Activated CD8-positive, alpha-beta T cell treated with anti-CD3 and anti-CD28 coated beads, Interleukin-2, amount 10 ng/mL, durations not matched to agents 7 days and 5 days (primary cell): ENCODE measurements at places on chromosomes 4 and X.

DNA sequence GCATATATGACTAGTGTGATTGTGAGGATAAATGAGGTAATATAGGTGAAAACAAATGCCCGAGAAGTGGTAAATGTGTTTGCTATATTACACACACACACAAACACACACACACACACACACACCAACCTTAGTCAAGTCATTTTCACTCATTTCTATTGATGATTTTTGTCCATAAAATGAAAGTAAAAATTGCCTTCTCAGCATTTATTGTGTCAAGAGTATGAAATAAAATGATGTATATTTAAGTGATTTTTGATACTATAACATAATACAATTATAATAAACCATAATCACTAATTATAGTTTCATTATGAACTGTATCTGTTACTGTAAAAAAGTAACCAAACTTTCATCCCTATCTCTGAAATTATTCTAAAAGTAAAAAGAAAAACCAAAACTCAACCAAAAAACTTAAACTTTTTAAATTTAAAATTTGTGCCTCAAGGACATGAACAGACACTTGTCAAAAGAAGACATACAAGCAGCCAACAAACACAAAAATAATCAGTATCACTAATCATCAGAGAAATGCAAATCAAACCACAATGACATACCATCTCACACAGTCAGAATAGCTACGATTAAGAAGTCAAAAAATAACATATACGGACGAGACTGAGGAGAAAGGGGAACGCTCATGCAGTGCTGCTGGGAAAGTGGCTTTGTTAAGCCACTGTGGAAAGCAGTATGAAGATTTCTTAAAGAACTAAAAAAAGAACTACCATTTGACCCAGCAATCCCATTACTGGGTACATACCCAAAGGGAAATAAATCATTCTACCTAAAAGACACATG lies 601.0 kb downstream of the TMA16 start:
- no peak for DNase-seq

DNA sequence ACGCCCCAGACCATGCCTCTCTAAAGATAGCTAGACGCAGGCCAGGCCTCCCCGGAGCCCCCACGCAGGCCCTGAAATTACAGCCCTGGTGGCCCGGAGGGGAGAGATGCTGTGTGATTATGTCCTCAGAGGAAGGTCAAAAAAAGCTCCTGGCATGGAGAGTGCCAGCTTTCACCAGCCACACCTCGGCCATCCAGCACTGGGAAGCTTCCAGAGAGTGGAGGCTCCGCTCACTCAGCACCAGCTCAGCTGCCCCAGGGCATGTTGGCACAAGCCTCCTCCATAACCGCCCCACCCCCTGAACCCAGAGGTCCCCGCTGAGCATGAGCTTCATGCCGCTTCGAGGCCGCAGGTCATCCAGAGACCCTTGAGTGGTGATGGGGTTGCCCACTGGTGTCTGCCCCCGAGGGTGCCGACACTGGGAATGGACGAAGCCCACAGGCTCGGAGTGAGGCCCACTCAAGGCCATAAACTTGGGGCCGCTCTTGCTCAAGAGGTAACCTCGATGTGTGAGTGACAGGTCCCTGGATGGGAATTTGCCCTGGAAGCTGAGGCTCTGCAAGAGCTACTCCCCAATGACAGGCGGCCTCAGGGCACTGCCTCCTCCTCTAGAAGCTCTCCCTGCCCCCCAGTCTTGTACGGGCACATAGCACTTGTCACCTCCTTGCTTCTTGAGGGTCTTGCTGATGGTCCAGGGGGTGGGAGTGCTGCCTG lies 4.4 kb upstream of the BGN start:
- DNase-seq = no peak

- DNase-seq = no peak
Observed at GRCh38 chrX:44913656-44914531, 40.9 kb downstream of the KDM6A start.

DNA sequence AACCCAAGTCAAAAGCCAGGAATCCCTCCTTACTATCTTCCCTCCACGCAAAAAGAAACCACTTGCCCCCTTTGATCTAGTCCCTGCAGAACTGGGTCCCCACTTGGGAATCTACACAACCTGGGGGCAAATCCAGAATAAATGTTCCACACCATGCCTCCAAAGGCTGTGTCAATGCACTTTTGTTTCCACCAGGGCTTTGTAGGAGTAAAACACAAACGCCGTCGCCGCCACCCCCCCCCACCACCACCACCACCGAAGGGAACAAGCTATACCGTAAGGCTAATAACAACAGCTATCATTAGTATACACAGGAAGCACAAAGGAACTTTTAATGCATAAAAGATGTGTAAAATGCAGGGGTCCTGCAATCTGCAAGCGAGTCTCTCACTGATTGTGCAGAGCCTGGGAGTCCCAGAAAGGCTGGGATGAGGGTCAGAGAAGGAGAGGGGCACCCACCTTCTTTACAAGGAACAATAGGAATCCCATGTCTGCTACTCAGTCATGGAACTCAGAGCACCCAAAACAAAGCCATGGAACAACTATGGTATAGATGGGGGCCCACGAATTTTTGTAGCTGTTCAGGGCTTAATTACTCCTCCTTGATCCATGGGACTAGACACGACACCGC lies 13.2 kb downstream of the BCOR start:
- no peak for DNase-seq

GRCh38 chrX:133373386-133374079 lies 41.8 kb downstream of the GPC4 start:
- no peak for DNase-seq

- no peak for DNase-seq
Observed at GRCh38 chrX:153631907-153632594, 15.0 kb upstream of the DUSP9 start.

GRCh38 chr4:55949482-55949802 lies 697 bp downstream of the CEP135 start:
- DNase-seq = no peak

DNA sequence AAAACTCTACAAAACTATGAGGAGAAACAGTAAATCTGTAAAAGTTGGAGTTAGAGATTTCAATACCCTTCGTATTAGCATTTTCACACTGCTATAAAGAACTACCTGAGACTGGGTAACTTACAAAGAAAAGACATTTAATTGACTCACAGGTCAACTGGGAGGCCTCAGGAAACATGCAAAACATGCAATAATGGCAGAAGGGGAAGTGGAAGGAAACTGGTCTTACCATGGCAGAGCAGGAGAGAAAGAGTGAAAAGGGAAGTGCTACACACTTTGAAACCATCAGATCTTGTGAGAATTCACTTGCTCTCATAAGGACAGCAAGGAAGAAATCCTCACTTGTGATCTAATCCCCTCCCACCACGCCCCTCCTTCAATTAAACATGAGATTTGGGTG lies 949.9 kb downstream of the TECRL start:
- DNase-seq = no peak

- DNase-seq = no peak
Observed at GRCh38 chr4:153385784-153386183, 41.3 kb downstream of the MND1 start.

- DNase-seq = no peak
Observed at GRCh38 chr4:53141308-53141707, 224.6 kb downstream of the SCFD2 start.

GRCh38 chr4:145775406-145775805 lies 95.5 kb downstream of the C4orf51 start:
- no peak for DNase-seq

GRCh38 chr4:71113294-71113693 lies 119.8 kb downstream of the DCK start:
- DNase-seq = no peak

- DNase-seq = no peak
Observed at GRCh38 chr4:113077575-113077974, 28.1 kb downstream of the ANK2 start.

DNA sequence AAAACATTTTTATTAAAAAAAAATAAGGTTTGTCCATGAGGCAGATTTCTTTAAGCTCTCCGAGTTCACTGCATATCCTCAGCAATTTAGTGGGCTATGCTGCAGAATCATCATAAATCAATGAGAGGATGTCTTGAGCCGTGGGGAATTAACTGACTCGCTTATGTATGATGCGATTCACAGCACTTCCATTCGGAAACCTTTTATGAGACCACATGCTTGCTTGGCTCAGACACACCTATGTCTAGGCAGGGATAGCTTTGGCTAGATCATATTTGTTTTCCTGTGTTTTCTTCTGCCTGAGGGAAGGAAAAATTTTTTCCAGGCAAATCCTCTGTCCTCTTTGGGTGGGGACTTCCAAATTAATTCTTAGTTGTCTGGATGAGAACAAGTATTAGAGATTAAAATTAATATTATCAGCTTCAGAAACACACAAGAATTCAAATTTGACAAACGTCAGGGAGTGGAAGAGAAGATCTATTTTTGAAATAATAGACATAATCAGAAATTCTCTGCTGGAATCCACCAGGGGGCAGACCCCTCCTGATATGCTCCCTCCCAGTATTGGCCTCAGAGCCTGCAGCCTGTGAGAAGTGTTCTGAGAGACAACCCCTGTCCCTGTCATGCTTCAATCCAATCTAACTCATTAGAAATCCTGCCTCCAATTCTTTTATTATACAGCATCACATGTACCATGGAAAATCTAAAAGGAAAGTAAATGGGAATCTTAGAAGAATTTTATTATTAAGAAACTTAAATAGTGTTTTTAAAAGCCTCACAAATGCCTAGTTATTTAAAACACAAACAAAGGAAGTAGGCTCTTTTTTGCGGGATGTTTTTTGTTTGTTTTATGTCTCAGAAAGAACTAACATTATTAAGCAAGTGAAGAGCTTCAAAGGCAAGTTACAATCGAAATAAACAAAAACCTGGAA lies 345.1 kb upstream of the TACR3 start:
- DNase-seq = peak; percentile 21

DNA sequence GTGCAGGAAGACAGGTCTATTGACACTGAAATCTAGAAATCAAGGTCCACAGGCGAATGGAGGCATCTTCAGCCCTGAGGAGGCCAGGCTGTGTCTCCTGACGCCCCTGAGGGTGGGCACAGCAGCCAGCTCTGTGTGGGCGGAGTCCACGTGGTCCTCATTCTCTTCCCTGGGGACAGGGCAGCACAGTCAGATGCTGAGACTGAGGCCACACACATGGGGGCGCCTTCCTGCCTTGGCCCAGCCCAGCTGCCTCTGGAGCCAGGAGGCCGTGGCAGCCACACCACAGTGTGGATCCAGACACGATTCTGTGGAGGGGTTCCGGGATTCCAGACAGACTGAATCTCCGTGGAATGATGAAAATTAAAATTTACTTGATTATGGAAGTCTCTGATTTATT lies 20.8 kb downstream of the FGFR3 start:
- no peak for DNase-seq

DNA sequence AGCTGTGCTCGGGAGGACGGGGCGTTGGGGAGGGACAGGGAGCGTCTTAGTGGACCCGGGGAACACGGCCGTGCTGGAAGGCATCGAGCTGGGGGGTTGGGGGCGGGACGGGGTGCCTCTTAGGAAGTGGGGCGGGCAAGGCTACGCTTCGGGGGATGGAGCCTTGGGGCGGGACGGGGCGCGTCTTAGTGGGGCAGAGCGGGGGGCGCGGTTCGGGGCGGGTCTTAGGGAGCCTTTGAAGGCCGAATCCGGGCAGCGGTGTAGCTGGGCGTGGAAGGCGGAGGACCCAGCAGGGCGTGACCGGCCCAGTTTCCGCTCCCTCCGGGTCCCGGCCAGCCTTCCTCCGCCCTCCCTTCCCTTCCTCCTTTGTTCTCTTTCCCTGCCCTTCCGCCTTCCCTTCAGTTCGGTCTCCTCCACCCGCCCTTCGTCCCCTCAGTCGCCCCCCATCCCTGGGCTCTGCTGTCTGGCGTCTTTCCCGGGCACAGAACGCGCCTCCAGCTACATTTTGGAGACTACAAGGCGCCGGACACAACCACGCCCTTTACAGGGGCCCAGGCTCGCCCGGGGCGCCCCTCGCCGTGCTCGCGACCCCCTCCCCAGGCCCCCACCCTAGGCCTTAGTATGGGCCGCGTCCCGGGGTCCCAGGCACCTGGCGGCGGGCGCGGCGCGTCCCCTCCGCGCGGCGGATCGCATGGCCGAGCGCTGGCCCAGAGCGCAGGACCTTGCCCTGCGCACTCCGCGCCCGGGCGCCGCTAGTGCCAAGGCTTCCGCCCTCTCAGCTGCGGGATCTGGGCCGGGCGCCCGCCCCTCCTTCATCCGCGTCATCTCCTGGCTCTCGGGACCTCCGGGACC lies at the start of gene ARSD:
TSS of gene ARSD (minus strand) at position 757 of the 852 bp plus-strand sequence. CDS start at position 693, 64 bp downstream.
- DNase-seq = peak; percentile 81

GRCh38 chr4:84496706-84497503 lies 2.2 kb downstream of the NKX6-1 start:
- DNase-seq = no peak

- no peak for DNase-seq
Observed at GRCh38 chr4:150283689-150284088, 205.4 kb downstream of the DCLK2 start.

DNA sequence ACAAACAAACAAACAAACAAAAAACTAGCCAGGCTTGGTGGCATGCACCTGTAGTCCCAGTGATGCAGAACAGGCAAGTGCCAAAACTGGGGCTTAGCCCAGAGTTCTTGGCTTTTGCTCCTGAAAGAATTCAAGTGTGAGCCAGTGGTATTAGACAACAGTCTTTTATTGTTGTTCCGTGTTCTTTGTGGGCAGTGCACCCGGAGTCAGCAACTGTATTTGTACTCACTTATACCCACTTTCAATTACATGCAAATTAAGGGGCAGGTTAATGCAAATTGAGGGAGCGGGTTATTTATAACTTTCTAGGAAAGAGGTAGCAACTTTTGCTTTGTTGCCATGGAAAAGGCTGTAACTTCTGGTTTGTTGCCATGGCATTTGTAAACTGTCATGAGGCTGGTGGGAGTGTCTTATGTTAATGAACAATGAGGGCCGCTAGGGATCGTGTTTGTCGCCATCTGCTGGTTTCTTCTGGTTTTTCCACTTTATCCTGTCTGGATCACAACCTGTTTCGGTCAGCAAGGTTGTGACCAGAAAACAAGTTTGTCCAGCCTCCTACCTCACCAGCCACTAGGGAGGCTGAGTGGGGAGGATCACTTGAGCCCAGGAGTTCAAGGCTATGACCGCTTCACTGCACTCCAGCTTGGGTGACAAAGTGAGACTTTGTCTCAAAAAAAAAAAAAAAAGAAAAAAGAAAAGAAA lies 88.8 kb upstream of the ESX1 start:
- DNase-seq = peak; percentile 50

DNA sequence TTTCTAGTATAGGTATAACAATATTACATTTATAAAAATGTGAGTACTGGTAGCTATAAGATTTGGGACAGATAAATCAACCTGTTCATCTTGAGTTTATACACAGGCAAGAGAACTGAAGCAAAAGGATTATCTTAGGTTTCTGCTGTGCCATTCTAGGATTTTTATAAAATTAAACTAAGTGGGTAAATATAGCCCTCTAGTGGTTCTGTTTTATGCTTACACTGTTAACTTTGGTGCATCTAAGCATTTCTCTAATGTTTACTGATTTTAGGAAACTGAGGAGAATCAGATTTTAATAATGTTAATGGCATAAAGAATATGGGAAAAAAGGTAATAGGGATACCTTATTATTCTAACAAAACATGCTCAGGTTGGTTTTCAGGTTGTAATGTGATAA lies 1.1 kb upstream of the RRH start:
- no peak for DNase-seq

DNA sequence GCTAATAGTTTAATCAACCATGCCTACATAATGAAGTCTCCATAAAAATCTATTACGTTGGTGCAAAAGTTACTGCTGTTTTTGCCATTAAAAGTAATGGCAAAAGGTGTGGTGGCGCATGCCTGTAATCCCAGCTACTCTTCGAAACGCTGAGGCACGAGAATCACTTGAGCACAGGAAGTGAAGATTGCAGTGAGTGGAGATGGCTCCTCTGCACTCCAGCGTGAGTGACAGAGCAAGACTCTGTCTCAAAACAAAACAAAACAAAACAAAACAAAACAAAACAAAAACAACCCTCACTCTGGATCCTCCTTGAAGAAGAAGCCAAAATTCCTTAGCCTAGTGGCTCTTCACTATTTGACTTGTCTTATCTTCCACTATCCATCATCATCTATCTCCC lies 78.0 kb downstream of the MSN start:
- DNase-seq = no peak
